AML-193 (cell line): ENCODE measurements at places on chromosomes 2 and 18.

DNA sequence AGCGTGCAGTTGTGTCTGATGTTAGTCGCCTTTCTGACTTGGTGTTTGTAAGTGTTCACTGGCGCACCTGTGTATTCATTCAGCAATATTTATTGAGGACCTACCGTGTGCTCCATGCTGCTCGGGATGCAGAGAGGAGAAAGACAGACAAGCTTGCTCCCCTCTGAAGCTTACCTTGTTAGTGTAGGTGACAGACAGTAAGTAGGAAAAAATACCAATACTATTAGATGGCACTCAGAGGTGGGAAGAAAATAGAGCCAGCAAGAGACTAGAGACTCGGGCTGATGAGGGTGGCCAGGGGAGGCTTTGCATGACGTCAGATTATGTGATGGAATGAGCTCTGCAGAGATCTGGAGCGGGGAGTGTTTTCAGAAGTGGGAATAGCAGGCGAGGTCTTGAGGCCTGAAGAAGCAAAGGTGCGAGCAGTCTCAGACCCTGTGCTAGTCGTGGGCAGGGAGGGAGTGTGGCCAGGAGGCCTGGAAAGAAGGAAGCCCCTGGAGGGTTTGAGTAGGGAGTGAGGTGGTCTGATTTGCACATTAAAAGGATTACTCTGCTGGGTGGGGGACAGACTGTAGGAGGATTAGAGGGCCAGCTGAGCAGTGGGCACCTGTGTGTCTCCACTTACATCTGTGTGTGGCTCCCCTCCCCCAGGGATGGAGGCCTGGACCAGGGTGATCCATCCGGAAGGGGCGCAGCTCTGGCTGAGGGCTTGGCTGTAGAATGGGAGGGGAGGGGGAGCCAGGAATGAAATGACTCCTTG is 11.8 kb downstream of the MTCL1 start:
- no peak for DNase-seq

- DNase-seq = peak; percentile 13
These were observed 8.7 kb upstream of the RPRD1A start for GRCh38 chr18:36075862-36076587.

- no peak for DNase-seq
These were observed 1205.9 kb upstream of the GYPC start for GRCh38 chr2:125450092-125450491.

- DNase-seq = no peak
These were observed 687.2 kb downstream of the RNF144A start for GRCh38 chr2:7604456-7604855.

DNA sequence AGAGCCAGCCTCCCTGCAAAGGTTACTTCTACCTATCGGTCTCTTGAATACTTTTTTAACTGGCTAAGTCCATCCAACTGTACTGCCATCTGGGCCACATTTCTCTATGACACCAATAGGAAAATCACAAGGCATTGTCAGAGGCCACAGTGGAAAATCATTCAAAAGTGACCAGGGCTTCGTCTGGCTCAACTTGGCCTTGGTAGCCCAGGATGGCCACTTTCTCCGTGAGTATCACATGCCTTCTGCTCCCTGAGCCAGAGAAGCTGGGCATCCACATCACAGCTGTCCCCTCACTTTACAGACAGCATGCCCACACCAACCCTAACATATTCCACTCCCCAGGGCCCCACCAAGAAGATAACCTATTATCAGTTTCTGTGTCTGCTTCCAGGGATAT is 5.8 kb downstream of the CIB4 start:
- DNase-seq = no peak

DNA sequence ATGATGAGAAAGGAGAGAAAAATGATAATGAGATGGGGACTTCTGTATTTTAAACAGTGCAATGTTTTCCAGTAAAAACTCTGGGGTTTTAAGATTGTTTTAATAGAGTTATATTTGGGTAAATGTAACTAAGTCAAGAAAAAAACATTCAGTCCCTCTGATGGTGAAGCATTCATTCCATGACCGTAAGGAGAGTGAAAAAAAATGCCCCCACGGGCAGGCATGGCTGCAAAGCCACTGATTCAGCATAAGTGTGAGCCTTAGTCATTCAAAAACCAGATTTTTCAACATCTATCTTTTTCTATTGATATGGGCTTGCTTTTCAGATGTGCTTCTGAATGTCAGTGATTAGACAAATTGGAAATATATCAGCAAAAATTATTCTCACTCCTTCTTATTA is 957.8 kb downstream of the SLC4A3 start:
- no peak for DNase-seq

GRCh38 chr2:227713291-227713690 is 4.5 kb downstream of the SLC19A3 start:
- DNase-seq = no peak

GRCh38 chr2:81523344-81523743 is 1218.8 kb upstream of the LRRTM1 start:
- no peak for DNase-seq

DNA sequence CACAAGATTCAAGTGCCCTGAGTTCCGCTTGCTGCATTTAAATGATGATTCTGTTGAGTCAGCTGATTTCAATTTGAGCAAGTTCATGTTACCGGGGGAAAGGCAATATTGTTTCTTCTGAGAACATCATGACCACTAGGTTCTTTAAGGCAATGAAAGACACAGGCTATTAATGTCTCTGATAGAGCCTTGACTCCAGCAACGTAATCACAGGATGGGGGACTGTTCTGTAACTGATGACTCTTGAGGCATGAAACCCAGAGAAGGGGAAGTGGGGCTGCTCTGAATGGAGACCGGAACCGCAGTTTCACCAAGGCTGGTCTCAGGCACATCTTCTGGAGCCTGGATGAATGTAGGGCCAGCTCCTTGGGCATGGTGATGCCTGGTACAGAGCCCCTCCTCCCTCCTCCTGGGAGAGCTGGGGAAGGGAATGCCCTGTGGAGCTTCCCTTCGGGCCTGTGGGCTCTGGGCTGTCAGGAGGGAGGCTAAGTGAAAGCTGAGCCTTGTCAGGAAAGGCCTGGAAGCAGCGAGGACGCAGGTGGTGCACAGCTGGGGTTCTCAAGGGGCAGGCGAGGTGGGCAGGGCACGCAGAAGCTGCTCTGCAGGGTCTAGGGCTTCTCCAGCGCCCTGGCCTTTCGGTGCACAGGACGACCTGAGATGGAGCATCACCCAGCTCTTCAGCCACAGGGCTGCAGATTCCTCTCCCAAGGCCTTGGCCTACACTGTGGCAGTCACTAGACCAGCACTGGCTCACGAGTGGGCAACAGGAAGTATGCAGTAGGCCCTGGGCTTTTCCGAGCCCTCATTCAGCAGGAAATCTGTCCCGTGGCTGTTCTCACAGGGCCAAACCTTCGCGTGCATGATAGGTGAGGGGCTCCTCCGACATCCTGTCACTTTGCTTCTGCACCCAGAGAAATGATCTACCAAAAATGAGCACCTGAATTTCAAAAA is 36.6 kb upstream of the PRLH start:
- DNase-seq = no peak

DNA sequence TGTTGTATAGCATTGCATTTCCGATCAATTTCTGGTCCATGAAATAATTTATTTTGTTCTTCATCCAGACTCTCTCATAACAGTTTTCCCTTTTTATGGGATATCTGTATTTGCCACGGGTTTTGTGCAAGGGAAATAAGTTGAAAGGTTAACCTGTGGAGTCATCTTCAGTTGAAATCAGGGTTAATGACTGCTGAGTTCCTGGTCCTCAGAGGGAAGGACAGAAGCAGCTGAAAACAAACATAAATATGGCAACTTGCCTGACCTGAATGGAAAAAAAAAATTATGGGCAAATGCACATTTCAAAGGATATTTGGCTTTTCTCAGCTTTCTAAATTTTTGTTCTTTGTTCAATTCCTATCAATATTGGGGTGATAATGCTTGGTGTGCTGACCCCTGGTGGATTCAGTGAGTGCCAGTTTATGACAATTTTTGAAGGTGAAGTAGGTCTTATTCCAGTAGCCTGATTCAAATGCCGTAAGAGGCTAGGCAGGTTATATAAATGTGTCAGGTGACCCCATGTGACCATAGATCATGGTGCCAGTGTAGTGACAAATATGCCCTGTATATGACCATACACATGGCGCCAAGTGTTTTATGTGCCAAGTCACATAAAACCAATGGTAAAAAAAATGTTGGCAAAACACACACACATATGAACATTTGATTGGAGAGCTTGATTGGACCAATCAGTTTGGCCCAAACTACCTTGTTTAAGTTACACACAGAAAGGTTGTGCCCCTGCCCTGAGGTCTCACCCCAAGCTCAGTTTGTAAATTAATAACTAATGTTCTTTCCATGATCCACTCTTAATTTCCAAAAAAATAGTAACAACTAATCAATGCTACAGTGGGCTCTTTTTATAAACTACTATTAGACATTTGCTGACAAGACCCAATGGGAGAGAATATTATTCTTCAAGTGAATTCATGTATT is 47.6 kb upstream of the FAM124B start:
- DNase-seq = peak; percentile 57

- DNase-seq = no peak
These were observed 295.9 kb upstream of the LINC00305 start for GRCh38 chr18:64444819-64445218.

DNA sequence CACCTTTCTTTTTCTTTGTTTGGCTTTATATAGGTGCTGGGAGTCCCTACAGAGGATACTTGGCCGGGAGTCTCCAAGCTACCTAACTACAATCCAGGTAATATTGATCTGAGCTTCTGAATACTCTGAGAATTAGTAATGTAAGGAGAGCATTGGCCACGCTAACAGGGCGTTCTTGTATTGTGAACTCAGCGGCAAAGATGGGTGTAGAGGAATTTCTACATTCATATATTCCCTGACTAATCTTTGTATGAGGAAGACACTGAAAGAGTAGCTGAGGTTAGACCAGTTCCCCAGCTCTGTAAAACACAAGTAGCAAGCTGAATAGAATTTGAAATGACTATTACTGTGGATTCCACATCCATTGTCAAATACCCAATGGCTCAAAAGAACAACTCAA is 48.5 kb downstream of the CDK15 start:
- no peak for DNase-seq

GRCh38 chr2:108215794-108216211 is 24.0 kb upstream of the SULT1C3 start:
- peak; percentile 19 for DNase-seq

DNA sequence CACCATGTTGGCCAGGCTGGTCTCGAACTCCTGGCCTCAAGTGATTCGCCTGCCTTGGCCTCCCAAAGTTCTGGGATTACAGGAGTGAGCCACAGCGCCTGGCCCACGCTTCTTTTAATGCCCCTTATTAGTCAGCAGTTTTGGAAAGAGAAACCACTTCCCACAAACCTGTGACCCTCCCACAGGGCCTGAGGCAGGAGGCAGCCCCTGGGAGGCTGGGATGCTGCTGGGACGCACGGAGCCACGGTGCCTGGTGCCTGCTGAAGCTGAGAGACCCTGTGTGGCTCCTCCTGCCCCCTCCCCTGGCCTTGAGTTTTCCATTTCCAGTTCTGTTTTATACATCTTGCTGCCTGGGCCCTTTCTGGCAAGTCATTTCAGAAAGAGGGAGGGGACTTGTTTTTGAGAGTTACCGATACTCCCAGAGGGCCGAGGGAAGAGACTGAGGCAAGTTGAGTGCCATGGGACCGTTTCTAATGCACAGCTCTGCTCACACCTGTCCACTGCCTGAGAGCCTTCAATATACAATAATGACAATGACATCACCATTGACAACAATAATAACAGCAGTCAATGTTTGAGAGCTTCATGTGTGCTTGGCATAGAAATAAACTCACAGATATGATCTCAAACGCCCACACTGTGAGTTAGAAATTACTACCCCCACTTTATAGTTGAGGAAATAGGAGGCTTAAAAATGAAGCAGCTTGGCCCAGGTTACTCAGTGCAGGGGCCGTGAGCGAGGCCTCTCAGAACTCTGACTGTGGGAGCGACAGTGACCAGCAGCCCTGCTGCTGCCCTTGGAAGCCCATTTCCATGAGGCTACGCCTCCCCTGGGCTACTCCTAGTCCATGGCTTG is 78.1 kb upstream of the YWHAQ start:
- DNase-seq = no peak

GRCh38 chr2:173752152-173752551 is 213.0 kb downstream of the SP3 start:
- DNase-seq = peak; percentile 29

DNA sequence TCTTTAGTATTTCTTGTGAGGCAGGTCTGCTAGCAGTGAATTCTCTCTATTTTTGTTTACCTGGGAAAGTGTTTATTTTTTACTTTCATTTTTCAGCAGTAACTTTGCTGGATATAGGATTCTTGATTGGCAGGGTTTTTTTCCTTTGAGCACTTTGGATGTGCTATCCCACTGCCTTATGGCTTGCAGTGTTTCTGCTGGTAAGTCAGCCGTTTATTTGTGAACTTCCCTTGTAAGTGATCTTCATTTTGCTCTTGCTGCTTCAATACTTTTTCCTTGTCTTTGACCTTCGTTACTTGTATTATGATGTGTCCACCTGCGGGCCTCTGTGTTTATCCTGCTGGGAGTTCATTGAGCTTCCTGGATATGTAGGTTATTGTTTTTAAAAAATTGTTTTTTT is 54.7 kb downstream of the SLC66A2 start:
- DNase-seq = no peak

GRCh38 chr2:231781798-231782726 is 980 bp upstream of the PDE6D start:
- DNase-seq = peak; percentile 29

GRCh38 chr2:144320491-144320890 is 199.4 kb downstream of the ZEB2 start:
- DNase-seq = peak; percentile 20

DNA sequence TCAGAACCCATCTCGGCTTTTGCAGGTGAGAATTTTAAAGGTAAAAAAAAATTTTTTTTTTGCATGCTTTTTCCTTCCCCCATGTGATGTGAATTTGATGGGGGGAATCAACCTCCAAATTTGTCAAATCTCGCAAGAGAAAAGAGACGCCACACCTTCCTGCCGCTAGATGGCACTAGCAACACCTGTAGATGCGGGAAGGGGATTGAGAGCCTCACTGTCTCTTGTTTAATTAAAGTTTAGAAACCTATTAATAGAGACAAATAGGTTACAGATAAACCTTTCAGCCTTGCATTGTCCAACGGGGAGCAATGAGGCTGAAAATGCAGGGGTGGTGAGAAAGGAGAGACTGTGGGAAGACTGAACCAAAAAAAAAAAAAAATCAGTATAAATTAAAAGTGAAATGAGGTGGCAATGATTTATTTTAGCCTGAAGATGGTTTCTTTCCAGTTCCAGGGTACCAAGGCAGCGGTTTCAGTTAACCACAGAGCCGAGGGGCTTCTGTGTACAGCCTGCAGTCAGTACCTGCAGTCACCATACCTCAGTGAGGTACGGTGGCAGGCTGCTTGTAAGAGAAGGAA is 84.6 kb downstream of the NRP2 start:
- DNase-seq = peak; percentile 18

- no peak for DNase-seq
These were observed 60.6 kb downstream of the CAB39 start for GRCh38 chr2:230773039-230773773.

GRCh38 chr2:8416001-8416571 is 265.8 kb upstream of the ID2 start:
- no peak for DNase-seq
